Chondrocyte (in vitro differentiated cells): ENCODE measurements at places on chromosomes 5 and 9. TPM values are rescaled to one million over a fixed set of nuclear protein-coding genes. Genes with fewer than 3 reads are reported as not detected.

DNA sequence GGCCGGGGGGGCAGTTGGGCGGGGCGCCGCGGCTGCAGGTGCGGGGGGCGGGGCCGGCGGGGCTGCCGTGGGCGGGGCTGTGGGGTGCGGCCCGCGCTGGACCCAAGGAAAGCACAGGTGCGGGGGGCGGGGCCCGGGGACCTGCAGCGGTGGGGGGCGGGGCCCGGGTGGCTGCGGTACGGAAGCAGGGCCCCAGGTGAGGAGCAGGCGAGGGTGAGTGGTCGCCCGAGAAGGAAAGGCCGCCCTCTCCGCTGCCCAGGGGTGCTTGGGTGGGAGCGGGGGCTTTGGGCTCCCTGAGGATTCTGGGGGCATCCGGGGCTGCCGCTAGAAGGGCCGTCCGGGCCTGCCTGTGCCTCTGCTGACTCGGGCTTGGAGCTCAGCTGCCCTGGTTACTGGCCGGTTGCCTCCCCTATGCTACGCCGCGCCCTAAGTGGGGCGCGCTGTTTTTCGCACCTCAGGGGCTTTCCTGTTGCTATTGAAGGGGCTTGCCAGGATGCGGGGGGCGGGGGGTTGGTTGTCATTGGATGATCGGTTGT lies 767 bp downstream of the RALGPS1 start:
- DNase-seq: no peak
- peak overlapping the region; percentile 50 for H3K4me3 ChIP-seq
- no peaks in the 10 kb centered on the region for H3K36me3 ChIP-seq
- H3K27ac ChIP-seq: no peak overlapping the region

GRCh38 chr9:2469681-2470221 lies 151.8 kb upstream of the VLDLR start:
- H3K27ac ChIP-seq: peak overlapping the region; percentile 56
- DNase-seq: no peak
- no peaks in the 10 kb centered on the region for H3K27me3 ChIP-seq
- peaks cover 10% of the 10 kb centered on the region for H3K4me1 ChIP-seq

- peak overlapping the region; percentile 100 for H3K27ac ChIP-seq
- peaks cover 80% of the 10 kb centered on the region for H3K4me1 ChIP-seq
- no peaks in the 10 kb centered on the region for H3K27me3 ChIP-seq
- H3K36me3 ChIP-seq: peaks cover 1% of the 10 kb centered on the region
- H3K4me3 ChIP-seq: peak overlapping the region; percentile 99
- DNase-seq: no peak
Observed at GRCh38 chr9:129497005-129497812, 123.7 kb downstream of the C9orf50 start.

- H3K27ac ChIP-seq: no peak overlapping the region
- no peak overlapping the region for H3K4me3 ChIP-seq
Observed at GRCh38 chr5:21774801-21775200, 1078.3 kb downstream of the CDH12 start.

DNA sequence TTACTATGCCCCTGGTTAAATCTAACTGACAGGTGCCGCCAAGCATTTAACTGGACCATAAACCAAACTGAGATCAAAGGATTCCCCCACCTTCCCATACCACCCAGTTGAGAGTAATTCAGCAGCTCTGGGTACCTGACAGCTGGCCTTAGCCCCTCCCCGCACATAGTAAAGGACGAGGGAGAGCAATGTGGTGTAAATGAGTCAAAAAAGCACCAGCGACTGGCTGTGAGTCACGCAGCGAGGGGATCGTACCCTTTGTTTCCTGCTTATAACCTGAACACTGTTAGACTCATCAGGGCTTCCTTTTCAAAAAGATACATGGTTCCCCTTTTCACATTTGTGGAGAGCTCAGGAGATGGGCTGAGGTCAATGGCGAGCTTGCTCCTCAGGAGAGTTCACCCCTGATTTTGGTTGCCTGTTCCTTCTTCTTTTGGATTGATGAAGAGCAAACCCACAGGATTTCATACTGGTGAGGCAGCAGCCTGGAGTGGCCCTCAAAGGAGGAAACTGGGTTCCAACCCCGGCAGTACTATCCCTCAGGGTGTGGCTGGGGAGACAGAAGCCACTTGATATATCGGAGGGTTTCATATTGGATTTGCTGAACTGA lies 71.5 kb downstream of the ANKRD33B start:
- DNase-seq: no peak
- no peak overlapping the region for H3K4me3 ChIP-seq
- H3K27ac ChIP-seq: no peak overlapping the region
- peaks cover 4% of the 10 kb centered on the region for H3K4me1 ChIP-seq
- H3K27me3 ChIP-seq: no peaks in the 10 kb centered on the region
- peaks cover 4% of the 10 kb centered on the region for H3K36me3 ChIP-seq

GRCh38 chr5:3595006-3595961 lies at the start of gene IRX1:
TSS of gene IRX1 (plus strand) at chr5:3595832. CDS start at chr5:3596106, 274 bp downstream.
- H3K4me1 ChIP-seq: peaks cover 29% of the 10 kb centered on the region
- peaks cover 2% of the 10 kb centered on the region for H3K36me3 ChIP-seq
- peak within 1 kb of the TSS; percentile 72 for H3K4me3 ChIP-seq

DNA sequence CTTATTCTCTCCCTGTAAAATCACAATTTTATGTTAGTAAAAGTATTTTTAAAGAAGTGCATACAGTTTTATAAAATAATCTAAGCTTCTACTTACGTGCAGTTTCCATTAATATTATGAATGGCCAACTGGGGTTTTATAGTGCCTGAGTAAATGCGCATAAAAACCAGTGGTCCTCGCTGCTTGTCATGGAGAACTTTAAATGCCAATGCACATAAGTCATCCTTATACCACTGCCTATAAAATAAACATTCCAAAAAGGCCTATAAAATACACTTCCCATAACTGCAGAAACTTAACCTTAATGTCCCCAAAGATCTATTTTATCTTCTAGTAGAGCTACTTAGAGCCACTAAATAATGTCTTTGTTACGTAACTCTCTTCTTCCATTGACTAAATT lies 28.5 kb downstream of the GFM2 start:
- no peak for DNase-seq
- H3K36me3 ChIP-seq: peaks cover 25% of the 10 kb centered on the region
- no peak overlapping the region for H3K4me3 ChIP-seq
- no peaks in the 10 kb centered on the region for H3K27me3 ChIP-seq
- peaks cover 7% of the 10 kb centered on the region for H3K4me1 ChIP-seq

- H3K4me1 ChIP-seq: peaks cover 11% of the 10 kb centered on the region
- H3K4me3 ChIP-seq: no peak overlapping the region
- H3K36me3 ChIP-seq: peaks cover 3% of the 10 kb centered on the region
- H3K27ac ChIP-seq: no peak overlapping the region
Observed at GRCh38 chr9:92432350-92432749, 8.1 kb upstream of the OMD start.

DNA sequence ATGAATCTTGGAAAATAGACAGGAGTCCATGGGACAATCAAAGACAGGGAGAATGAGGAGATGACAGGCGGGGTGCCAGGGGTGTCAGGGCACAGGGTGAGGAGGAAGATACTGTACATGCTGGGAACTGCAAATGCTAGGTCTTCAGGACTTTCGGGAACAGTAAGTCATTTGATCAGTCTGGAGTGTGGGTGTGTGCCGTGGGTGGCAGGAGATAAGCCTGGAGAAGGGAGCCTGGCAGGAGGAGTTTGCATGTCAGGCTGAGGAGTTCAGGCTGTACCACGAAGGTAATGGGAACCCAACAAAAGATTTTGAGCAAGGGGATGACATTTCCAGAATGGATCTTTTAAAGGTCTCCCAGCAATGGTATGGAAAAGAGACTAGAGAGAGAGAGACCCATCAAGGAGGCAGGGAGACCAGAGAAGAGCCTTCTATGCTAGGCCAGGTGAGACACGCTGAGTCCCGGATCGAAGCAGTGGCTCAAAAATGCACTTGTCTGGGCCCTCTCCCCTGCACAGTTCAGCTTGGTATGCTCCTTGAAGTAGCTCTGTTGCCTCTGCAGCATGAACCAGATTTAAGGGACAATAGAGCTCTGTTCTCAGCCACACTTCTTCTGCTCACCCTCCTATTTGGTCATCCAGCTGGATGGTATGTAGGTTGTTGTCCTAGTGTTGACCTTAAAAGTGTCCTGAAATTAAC lies 77.0 kb upstream of the FER start:
- no peak for DNase-seq
- peaks cover 5% of the 10 kb centered on the region for H3K4me1 ChIP-seq
- H3K27me3 ChIP-seq: no peaks in the 10 kb centered on the region
- no peaks in the 10 kb centered on the region for H3K36me3 ChIP-seq

DNA sequence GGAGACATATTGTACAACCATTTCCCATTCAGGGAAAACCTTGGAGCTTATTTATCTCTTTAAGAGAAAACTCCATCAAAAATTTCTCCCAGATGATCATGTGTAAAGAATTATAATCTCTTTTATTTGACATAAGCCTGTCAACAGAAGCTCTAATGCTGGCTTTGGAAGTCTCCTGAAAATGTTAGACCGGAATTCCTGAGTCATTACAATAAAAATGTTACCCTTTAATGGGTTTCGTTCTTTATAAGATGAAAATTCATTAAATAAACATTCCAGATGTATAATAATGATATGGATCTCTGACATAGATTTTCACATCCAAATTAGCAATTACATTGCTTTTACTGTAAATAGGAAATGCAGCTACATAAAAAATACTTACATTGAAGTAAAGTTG lies 1036.4 kb downstream of the EFNA5 start:
- H3K4me3 ChIP-seq: no peak overlapping the region
- H3K4me1 ChIP-seq: peaks cover 25% of the 10 kb centered on the region
- DNase-seq: no peak
- H3K36me3 ChIP-seq: peaks cover 1% of the 10 kb centered on the region
- no peaks in the 10 kb centered on the region for H3K27me3 ChIP-seq

Gene DIPK1B
- 8.2 to 9.2 TPM (median 8.5 TPM) in 3 replicates for total RNA-seq

Gene MFAP3
- 38.2 to 39.4 TPM (median 39.0 TPM) in 3 replicates for total RNA-seq

Gene PCDHB11
- 0.90 to 2.4 TPM (median 1.3 TPM) in 3 replicates for total RNA-seq

Gene FSTL4
- 0.07 to 0.49 TPM in 2 of 3 replicates, not detected in the other for total RNA-seq
